ENCODE measurements at places on chromosomes 16 and 17. TPM values are rescaled to one million over a fixed set of nuclear protein-coding genes. Genes with fewer than 3 reads are reported as not detected.

GRCh38 chr17:69900829-69901228 is 174.2 kb upstream of the KCNJ16 start:
- no peak for DNase-seq

- DNase-seq, result no peak
Measured at GRCh38 chr17:39823407-39824054, 40.6 kb downstream of the IKZF3 start.

Gene TMEM100
- total RNA-seq, result not detected

Gene UTP18
- total RNA-seq, result 80.5 TPM
